ENCODE measurements at places on chromosomes 13 and 19. TPM values are rescaled to one million over a fixed set of nuclear protein-coding genes. Genes with fewer than 3 reads are reported as not detected.

DNA sequence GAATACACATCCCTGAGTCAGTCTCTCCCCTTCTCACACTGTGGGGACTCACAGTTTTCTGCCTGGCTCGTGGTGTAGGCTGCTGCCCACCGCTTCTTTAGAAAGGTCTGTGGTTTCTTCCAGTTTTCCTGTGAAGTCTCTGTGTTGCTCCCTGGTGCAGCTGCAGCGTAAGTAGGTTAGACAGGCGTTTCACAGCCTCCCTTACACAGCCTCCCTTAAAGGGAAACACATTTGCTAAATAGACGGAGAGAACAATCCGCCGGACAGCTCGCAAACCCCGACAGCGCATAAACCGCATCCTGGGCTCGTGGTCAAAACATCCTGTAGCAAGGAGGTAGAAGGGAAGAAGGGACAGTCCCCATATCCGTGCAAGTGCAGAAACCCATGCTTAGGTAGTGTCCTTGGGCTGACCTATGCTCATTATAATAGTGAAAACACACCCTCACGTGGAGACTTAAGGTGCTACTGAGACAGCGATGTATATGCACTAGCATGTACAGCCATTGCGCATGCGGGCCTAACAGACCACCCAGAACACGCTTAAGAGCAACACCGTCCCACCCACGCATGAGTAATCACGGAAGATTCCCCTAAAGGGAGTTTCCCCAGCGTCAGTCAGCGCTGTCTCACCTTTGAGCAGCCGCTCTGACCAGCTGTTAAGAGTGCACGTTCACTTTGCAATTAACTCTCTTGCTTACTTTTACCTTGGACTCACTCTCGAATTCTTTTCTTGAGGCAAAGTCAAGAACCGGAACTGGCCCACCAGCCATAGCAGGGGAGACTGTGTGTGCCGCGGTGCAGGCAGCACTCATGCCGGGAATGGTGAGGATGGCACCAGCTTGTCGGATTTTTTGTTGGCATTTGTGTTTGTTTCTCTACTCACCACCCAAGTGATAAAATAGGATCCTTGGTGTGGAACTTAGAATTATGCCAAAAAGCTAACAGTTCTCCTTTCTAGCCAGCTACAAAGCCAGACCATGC is 16.6 kb downstream of the SIGLEC8 start:
- no peak for DNase-seq

- no peak for DNase-seq
Measured at GRCh38 chr13:33860526-33860925, 42.6 kb downstream of the RFC3 start.

GRCh38 chr19:39937787-39938186 is 3.4 kb upstream of the FCGBP start:
- DNase-seq: no peak

DNA sequence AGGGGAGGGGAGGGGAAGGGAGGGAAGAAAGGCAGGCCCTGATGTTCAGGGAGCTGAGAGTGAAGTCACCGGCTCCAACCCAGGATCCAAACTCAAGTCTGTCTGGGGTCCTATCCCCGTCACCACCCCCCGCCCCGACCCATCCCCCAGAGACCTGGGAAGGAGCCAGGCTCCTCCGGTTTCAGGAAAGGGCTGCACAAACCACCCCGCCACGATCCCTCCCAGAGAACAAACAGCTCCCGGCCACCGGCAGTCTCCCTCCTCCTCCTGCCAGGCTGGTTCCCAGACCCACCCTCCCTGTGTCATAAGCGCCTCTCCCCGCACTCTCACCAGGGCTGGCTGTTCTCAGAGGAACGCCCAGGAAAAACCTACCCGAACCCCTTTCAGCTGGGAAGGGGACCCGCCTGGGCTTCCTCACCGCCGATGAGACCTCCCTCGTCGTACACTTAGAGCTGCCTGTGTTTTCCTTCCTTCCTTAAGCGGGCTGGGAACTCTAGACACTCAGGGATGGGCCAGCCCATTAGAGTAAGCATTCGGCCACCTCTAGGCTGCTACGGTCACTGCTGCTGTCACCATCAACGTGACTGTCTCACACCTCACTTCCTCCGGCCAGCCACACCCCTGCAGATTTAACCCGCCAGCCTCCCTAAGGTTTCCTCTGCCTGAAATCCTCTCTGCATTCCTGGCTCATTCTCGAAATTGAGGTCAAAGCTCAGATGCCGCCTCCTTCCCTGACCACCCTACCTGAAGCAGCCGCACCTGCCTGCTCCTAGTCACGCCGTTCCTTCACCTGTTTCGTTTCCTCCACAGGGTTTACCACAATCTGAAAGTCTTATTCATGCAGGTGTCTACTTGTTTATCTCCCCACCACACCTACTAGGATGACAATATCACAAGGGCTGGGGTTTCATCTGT is 6.3 kb upstream of the RDH13 start:
- DNase-seq: no peak

DNA sequence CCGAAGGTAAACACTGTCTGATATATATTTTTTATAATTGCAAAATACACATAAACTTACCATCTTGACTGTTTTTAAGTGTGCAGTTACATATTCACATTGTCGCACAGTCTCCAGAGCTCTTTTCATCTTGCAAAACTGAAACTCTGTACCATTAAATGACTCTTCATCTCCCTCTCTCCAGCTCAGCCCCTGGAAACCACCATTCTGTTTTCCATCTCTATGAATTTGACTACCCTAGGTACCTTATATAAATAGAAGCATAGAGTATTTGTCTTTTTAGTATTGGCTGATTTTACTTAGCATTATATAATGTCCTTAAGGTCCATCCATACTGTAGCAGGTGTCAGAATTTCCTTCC is 45.8 kb downstream of the LRCH1 start:
- DNase-seq: no peak

DNA sequence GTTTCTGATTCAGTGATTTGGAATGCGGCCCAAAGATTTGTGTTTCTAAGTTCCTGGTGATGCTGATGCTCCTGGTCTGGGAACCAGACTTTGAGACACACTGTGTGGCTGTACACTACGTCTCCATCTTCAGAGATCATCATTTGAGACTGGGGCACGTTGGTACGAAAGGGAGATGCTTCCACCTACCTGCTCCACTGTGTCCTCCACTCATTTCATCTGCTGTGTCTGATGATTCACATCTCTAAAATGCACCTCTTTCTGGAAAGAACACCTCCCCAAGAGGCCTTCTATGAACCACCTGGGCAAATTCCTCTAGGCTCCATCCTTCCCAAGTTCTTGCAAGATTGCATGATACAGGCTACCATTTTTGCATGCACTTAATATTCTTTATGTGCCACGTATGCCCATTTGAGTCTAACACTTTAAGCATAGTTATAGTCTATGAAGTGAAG is 58.6 kb downstream of the ERCC5 start:
- no peak for DNase-seq

DNA sequence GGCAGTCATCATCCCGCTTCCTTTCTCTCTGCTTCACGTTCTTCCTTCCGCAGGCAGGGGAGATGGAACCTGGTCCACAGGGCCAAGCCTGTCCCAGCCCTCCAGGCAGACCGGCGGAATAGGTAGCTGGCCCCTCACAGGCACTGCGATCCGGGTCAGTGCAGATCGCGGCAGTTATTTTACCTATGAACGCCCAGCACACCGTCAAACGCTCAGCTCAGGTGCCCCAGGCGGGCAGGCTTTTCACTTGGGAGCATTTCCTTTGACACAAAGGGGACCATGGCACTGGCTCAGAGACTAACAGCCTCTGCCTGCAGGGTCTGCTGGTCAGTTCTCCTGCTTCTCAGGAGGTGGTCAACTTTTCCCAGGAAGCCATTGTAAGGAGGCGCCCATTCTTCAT is 97.0 kb upstream of the ZNF98 start:
- DNase-seq: no peak

- DNase-seq: no peak
Measured at GRCh38 chr13:112586334-112586960, 1.5 kb downstream of the TUBGCP3 start.

GRCh38 chr13:104297075-104297474 is 1230.9 kb upstream of the SLC10A2 start:
- DNase-seq: no peak

- no peak for DNase-seq
Measured at GRCh38 chr13:105220063-105220462, 1315.4 kb downstream of the EFNB2 start.

GRCh38 chr19:919199-920050 is 2.3 kb downstream of the KISS1R start:
- no peak for DNase-seq

GRCh38 chr13:46751811-46752635 is 44.9 kb downstream of the ESD start:
- no peak for DNase-seq

ACP5 gene
- 5.5 TPM for total RNA-seq

PSMD8 gene
- total RNA-seq: 139 TPM

PEAK3 gene
- 0.90 TPM for total RNA-seq

RFPL4A gene
- total RNA-seq: not detected

SERTM1 gene
- 4.3 TPM for total RNA-seq
